Psoas muscle (tissue), 8 donors: ENCODE measurements at places on chromosomes 6 and 20. TPM values are rescaled to one million over a fixed set of nuclear protein-coding genes. Genes with fewer than 3 reads are reported as not detected.
A peak's percentile ranks its signal among the peaks of the same experiment; 100 is the strongest.

SOX18 gene
- total RNA-seq, result 23.6 TPM

DNA sequence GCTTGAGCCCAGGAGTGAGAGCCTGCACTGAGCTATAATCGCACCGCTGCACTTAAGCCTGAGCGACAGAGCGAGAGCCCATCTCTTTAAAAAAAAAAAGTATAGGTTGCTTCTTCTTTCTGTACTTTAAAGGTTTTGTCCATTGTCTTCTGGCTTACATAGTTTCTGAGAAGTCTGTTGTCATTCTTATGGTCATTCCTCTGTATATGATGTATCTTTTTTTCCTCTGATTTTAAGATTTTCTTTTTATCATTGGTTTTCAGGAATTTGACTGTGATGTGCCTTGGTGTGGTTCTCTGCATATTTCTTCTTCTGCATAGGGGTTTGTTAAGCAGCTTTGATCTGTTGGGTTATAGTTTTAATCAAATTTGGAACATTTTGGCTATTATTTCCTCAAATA lies 29.1 kb downstream of the QRSL1 start:
- no peaks in the 10 kb centered on the region for H3K4me1 ChIP-seq
- H3K36me3 ChIP-seq, result peaks cover 73% of the 10 kb centered on the region
- no peak for DNase-seq
- H3K27ac ChIP-seq, result no peak overlapping the region
- H3K4me3 ChIP-seq, result no peak overlapping the region
- no peaks in the 10 kb centered on the region for H3K27me3 ChIP-seq

ATAT1 gene
- 5.2 TPM for total RNA-seq

GRCh38 chr6:150301846-150302519 lies 66.8 kb upstream of the IYD start:
- no peaks in the 10 kb centered on the region for H3K36me3 ChIP-seq
- H3K27ac ChIP-seq, result no peak overlapping the region
- no peaks in the 10 kb centered on the region for H3K27me3 ChIP-seq
- peaks cover 11% of the 10 kb centered on the region for H3K4me1 ChIP-seq
- H3K4me3 ChIP-seq, result peak overlapping the region; percentile 8

TXLNB gene
- 230 TPM for total RNA-seq

DNA sequence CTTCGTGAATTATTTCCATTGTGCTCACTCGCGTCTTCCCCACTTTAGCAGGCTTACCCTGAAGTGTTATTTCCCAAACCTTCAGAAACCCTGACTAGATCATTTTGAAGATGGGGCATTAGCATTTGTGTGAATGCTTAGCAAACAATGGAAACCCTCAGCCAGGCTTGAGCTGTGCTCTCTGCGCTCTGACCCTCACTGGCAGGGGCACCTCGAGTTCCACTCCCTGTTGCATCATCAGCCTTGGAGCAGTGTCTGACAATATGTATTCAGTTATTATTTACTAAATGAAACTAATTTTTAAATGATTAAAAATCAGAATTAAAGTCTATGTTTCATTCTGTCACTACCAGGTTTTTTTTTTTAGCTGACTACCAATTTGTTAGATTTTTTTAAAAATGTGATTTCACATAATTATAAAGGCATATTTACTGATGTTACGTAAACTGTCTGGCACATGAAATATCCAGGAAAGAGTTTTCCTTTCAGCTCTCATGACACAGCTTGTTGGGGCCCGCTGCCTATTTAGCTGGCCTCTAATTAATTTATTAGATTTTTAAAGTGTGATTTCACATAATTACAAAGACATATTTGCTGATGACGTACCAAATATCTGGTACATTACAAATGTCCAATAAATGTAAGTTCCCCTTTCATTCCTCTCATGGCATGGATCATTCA lies 155.2 kb downstream of the PACRG start:
- H3K36me3 ChIP-seq, result no peaks in the 10 kb centered on the region
- H3K4me3 ChIP-seq, result no peak overlapping the region
- DNase-seq, result no peak
- no peaks in the 10 kb centered on the region for H3K4me1 ChIP-seq
- no peaks in the 10 kb centered on the region for H3K27me3 ChIP-seq
- no peak overlapping the region for H3K27ac ChIP-seq

DNA sequence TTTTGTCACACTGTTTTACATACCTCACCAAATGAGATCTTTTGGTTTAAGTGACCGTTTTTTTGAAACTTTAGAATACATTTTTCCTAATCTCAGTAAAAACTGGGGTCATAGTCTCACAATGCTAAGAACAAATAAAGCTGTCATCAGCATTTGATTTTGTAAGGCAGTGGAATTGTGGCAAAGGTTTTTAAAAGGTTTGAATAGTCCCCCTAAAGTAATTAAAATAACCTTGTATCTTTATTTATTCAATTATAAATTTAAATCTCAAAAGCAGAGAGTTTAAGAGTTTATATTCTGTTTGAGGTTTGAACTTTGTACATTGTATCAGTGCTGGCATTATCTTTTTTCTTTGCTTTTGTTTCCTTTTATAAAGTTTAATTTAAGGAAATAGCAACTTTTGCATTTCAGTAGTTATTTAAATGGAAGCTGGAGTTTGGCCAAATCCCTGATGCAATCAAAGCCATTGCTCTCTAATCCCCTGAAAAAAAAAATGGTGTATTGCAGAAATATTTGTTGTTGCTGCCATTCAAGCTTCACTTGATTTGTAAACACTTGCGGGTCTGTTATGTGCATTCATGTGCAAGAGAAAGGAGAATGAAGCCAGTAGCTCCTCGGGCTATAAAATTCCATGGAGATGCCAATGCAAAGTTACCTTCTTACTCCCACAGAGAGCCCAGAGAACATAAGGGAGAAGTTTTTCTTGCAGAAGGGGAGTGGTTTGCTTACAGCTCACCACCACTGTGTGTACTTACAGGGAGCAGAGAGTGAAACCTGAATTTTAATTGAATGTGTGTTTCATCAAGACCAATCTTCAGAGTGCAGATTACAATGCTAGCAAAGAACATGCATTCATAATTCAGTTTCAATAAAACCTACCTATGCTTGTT lies 391.8 kb downstream of the ARHGAP18 start:
- no peak for DNase-seq
- no peak overlapping the region for H3K4me3 ChIP-seq
- no peaks in the 10 kb centered on the region for H3K4me1 ChIP-seq
- no peak overlapping the region for H3K27ac ChIP-seq
- H3K36me3 ChIP-seq, result no peaks in the 10 kb centered on the region

ECT2L gene
- not detected for total RNA-seq

TRIM10 gene
- not detected for total RNA-seq

PRR18 gene
- total RNA-seq, result not detected

- peaks cover 39% of the 10 kb centered on the region for H3K4me1 ChIP-seq
- H3K36me3 ChIP-seq, result no peaks in the 10 kb centered on the region
- H3K27me3 ChIP-seq, result no peaks in the 10 kb centered on the region
- no peak for DNase-seq
These were observed 710 bp downstream of the DYNLT1 start for GRCh38 chr6:158643836-158644230.

DNA sequence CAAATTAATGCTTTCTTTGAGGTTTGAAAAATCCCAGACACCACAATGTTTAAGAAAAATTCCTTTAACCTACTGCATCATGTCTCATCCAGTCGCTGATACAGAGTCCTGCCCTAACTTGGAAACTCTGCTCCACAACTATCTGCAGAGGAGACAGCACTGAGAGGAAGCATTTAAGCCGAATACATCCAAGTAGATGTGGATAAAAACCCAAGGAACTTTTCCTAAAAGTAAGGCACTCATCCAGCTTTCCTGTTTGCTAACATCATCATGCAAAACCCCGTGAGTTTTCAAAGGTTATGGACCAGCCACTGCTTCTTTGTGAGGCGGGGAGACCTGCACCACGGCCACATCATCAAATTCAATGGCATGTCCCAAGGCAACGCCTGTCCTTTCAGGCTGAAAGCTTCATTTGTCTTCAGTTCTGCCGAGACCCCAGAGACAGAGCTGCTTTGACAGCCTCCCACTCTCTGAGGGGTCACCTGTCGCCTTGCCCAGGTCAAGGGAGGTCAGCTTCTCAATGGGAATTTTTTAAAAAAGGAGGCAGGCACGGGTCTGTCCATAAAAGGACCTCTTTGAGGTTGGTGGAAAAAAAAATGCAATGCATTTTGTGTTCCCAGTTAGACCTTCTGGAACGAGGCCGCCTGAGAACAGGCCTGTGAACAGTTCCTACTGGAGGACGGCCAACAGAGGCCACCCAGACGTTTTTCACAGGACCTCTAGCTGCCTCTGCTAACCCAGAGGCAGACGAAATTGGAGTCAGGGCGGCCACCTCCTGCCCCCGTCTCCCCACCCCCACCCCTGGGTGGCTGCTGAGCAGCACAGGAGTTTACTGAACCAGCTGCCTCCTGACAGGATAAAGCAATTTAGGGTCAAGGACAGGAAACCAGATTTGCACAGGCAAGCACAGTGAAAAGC lies 142.5 kb upstream of the HDDC2 start:
- DNase-seq, result peak; percentile 69
- H3K4me3 ChIP-seq, result no peak overlapping the region
- no peaks in the 10 kb centered on the region for H3K36me3 ChIP-seq
- H3K4me1 ChIP-seq, result no peaks in the 10 kb centered on the region
- H3K27me3 ChIP-seq, result no peaks in the 10 kb centered on the region
- peak overlapping the region; percentile 54 for H3K27ac ChIP-seq

- H3K27ac ChIP-seq, result no peak overlapping the region
- no peaks in the 10 kb centered on the region for H3K4me1 ChIP-seq
- DNase-seq, result no peak
- no peak overlapping the region for H3K4me3 ChIP-seq
These were observed 57.8 kb downstream of the PDSS2 start for GRCh38 chr6:107401573-107401972.

GRCh38 chr20:10313215-10313614 lies 94.6 kb downstream of the SNAP25 start:
- DNase-seq, result no peak
- H3K36me3 ChIP-seq, result no peaks in the 10 kb centered on the region
- no peak overlapping the region for H3K27ac ChIP-seq
- H3K4me1 ChIP-seq, result no peaks in the 10 kb centered on the region

DNA sequence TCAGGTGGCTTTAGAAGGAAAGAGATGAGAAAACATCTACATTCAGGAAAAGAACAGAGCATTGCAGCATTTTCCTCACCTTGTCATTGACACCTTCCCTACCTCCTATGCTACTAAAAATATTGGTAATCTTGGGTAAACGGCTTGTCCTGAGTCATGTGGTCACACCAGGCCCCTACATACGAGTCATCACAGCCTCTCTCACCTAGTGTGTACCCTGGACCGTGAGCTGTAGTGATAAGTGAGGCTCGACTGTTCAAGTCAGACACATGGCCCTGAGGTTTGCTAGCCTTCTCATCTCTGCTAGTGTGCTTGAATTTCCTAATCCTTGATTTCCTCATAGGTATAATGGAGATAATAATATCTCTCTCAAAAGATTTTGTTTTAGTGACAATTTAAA lies 29.6 kb upstream of the TMEM244 start:
- H3K4me3 ChIP-seq, result no peak overlapping the region
- H3K27me3 ChIP-seq, result no peaks in the 10 kb centered on the region
- H3K36me3 ChIP-seq, result no peaks in the 10 kb centered on the region
- H3K4me1 ChIP-seq, result no peaks in the 10 kb centered on the region

GRCh38 chr6:123417535-123417934 lies 219.2 kb downstream of the TRDN start:
- no peak for DNase-seq
- no peaks in the 10 kb centered on the region for H3K36me3 ChIP-seq
- peak overlapping the region; percentile 56 for H3K27ac ChIP-seq
- H3K4me3 ChIP-seq, result no peak overlapping the region

- no peak within 1 kb of the TSS for H3K4me3 ChIP-seq
- no peaks in the 10 kb centered on the region for H3K27me3 ChIP-seq
- H3K36me3 ChIP-seq, result no peaks in the 10 kb centered on the region
- no peak for DNase-seq
These were observed at the start of gene OR2J3 for GRCh38 chr6:29107758-29108157. Gene OR2J3 (plus strand): TSS chr6:29108058. CDS start chr6:29111891, 3,833 bp downstream.

RPS6KA2 gene
- 14.2 TPM for total RNA-seq

SLC16A10 gene
- 43.1 TPM for total RNA-seq

LINC00237 gene
- not detected for total RNA-seq

DNA sequence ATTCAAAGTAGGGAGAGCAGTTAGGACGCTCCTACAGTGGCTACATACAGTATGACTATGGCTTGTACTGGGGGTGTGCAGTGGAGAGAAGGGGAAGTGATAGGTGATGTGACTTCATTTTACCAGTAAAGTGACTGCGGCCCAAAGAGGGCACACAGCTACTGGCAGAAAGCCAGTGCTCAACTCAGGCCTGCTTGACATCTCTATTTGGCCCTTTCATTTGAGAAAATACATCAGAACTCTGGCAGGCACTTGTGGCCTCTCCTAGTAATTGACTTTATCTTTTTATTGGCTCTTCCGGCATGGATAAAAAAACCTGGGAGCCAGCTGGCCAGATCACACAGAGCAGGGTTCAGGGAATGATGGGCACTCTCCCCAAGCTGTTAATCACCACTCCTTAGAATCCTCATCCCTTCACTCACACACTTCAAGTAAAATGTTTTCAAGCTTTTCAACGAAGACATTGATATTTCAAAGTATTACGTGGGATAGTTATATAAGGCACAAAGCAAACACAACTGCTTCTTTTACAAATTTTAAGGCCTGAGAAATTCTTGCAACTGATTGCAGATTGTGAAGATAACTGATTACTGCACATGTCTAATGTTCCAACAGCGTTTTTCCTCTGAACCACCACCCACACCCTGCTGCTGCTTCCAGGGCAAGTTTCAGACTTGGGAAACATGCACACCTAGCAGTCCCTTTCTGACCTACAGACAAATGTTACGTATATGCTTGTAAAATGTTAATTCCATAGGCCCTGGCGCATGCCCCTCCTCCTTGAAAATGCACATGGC lies 73.5 kb downstream of the TNFRSF21 start:
- no peak for DNase-seq
- H3K27me3 ChIP-seq, result no peaks in the 10 kb centered on the region
- no peaks in the 10 kb centered on the region for H3K36me3 ChIP-seq
- no peaks in the 10 kb centered on the region for H3K4me1 ChIP-seq
- no peak overlapping the region for H3K4me3 ChIP-seq

DNA sequence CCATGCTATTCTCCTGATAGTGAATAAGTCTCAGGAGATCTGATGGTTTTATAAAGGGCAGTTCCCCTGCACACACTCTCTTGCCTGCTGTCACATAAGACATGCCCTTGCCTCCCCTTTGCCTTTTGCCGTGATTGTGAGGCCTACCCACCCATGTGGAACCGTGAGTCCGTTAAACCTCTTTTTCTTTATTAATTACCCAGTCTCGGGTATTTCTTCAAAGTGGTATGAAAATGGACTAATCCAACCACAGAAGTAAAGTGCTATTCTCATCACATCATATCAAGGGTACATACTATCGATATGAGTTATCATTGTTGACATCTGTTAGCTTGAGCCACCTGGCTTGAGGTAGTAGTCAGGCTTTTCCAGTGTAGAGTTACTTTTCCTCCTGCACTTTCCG lies 2.3 kb downstream of the MANBAL start:
- H3K36me3 ChIP-seq, result no peaks in the 10 kb centered on the region
- no peaks in the 10 kb centered on the region for H3K27me3 ChIP-seq
- no peak overlapping the region for H3K4me3 ChIP-seq
- DNase-seq, result no peak

DNA sequence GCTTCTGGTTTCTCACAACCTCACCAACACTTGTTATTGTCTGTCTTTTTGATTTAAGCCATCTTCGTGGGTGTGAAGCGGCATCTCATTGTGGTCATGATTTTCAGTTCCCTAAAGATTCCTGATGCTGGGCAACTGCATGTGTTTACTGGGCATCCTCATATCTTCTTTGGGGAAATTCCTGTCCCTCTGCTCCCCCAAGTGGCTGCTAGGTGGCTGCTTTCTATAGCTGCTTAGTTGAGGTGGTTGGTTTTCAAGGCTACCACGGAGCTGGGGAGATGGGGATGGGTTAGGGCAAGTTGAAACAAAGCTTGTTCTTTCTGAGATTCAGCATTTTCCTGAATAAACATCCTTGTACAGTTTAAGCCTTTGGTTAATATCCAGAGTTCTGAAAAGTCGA lies 403.9 kb upstream of the SULF2 start:
- DNase-seq, result no peak
- H3K4me3 ChIP-seq, result no peak overlapping the region
- no peaks in the 10 kb centered on the region for H3K36me3 ChIP-seq
- no peak overlapping the region for H3K27ac ChIP-seq
